ENCODE measurements at places on chromosomes 7 and 10. TPM values are rescaled to one million over a fixed set of nuclear protein-coding genes. Genes with fewer than 3 reads are reported as not detected.

Gene FBXL13
- 0.65 TPM for total RNA-seq

Gene OIT3
- 0.17 TPM for total RNA-seq

Gene RBM20
- 0.46 TPM for total RNA-seq

Gene NRP1
- total RNA-seq, result 33.2 TPM

Gene VAX1
- not detected for total RNA-seq

Gene CPXM2
- total RNA-seq, result 3.1 TPM

Gene FANK1
- total RNA-seq, result 7.4 TPM

Gene METTL2B
- total RNA-seq, result 29.4 TPM

Gene SFTPA2
- 8.2 TPM for total RNA-seq

Gene PTPN20
- total RNA-seq, result 1.6 TPM

Gene FAM241B
- 3.7 TPM for total RNA-seq

Gene FFAR4
- total RNA-seq, result 36.3 TPM

Gene ATAD1
- total RNA-seq, result 47.7 TPM

Gene CPA2
- 0.22 TPM for total RNA-seq

Gene NEUROG3
- 6.7 TPM for total RNA-seq

Gene PNLIPRP1
- not detected for total RNA-seq

Gene GPR26
- not detected for total RNA-seq

Gene SPDYE1
- total RNA-seq, result not detected

Gene MYO1G
- total RNA-seq, result 3.9 TPM

Gene AGBL3
- total RNA-seq, result 2.5 TPM

Gene CABCOCO1
- total RNA-seq, result 3.4 TPM

Gene CALHM3
- not detected for total RNA-seq

Gene LAMB1
- 82.0 TPM for total RNA-seq

Gene CDK1
- total RNA-seq, result 6.6 TPM

Gene FERD3L
- not detected for total RNA-seq

Gene ADRA2A
- 10.9 TPM for total RNA-seq

Gene SHTN1
- 27.9 TPM for total RNA-seq

Gene TSPAN15
- 118 TPM for total RNA-seq

Gene TAS2R4
- 1.1 TPM for total RNA-seq

Gene IL6
- 2.2 TPM for total RNA-seq

Gene GATA3
- 0.55 TPM for total RNA-seq

Gene DDX56
- total RNA-seq, result 50.7 TPM
